ENCODE measurements at places on chromosomes 2 and 18.

DNA sequence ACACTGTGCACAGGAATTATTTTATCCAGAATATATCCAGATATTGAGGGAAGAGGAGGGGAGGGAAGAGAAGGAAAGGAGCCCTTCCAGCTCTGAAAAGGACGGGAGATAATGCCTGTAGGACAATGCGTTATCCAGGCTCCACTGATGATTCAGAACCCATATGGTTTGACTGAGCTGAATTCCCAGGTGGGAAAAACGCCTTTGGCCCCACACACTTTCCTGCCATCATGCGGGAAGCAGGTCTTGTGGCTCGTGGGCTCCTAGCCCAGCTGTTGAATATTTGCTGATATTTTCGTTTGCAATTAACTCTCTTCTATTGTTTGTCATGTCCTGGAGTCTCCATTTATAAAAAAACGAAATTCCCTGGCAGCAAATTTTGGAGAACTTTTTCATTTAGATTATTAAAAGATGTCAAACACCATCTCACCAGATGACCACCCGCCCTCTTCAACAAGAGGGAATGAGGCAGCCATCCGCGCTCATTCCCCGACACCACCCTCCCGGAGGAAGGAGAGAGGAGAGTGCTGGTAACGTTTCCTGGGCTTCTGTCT, 8.9 kb downstream of the COL6A3 start:
- no peak for DNase-seq

- DNase-seq, result no peak
Observed at GRCh38 chr2:54767921-54768320, 44.5 kb downstream of the EML6 start.

DNA sequence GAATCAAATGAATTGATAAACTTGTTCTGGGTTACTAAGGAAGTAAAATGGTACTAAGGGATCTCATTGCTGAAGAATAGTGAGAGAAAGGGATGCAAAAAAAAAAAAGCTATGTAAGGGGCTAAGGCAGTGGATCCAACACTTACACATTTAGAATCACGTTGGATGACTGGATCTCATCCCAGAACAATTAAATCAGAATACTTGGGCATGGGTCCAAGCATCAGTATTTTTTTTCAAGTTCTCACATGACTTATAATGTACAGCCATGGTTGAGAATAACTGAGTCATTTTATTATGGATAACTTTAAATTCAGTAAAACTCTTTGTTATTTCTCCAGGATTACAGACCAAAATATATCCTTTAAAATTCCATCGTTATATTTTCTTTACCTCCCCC, 8.5 kb downstream of the DSC1 start:
- no peak for DNase-seq

DNA sequence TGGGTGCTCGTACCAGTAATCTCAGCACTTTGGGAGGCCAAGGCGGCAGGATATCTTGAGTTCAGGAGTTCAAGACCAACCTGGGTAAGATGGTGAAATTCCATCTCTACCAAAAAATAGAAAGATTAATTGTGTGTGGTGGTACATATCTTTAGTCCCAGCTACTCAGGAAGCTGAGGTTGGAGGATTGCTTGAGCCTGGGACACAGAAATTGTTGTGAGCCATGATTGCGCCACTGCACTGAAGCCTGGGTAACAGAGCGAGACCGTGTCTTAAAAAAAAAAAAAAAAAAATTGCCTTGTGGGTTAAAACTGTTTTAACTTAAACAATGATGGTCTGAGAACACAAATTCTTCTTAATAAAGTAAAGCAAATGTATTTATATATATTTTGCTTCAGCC, 49.6 kb downstream of the ATP9B start:
- DNase-seq, result no peak

- no peak for DNase-seq
Observed at GRCh38 chr18:3107740-3108151, 94.8 kb upstream of the LPIN2 start.

GRCh38 chr18:21834299-21834660, 93.7 kb downstream of the MIB1 start:
- no peak for DNase-seq

GRCh38 chr2:128654408-128654807, 335.7 kb upstream of the HS6ST1 start:
- DNase-seq, result no peak

DNA sequence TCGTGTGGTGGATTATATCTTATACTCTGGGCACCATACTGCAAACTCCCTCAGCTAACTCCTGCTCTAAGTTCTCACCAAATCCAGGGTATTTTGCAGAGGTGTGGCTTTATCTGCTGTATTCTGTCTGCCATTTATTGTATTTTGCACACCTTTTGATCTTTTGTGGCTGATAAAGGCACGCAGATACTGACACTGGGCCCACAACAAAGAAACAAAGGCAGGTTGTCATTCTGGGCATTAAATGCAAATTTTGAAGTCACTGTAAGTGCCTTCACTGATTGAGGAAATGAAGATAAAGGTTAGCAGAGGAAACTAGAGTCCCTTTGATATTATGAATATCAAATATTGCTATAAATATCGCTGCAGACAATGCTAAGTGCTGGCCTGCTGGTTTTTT, 265.8 kb upstream of the MEIS1 start:
- DNase-seq, result no peak

GRCh38 chr2:183069174-183069573, 9.4 kb upstream of the DUSP19 start:
- no peak for DNase-seq

- no peak for DNase-seq
Observed at GRCh38 chr2:204329532-204329931, 215.7 kb upstream of the PARD3B start.

- no peak for DNase-seq
Observed at GRCh38 chr2:26526589-26526988, 48.7 kb upstream of the OTOF start.

- peak; percentile 13 for DNase-seq
Observed at GRCh38 chr2:64751286-64752260, 97.9 kb upstream of the SERTAD2 start.

DNA sequence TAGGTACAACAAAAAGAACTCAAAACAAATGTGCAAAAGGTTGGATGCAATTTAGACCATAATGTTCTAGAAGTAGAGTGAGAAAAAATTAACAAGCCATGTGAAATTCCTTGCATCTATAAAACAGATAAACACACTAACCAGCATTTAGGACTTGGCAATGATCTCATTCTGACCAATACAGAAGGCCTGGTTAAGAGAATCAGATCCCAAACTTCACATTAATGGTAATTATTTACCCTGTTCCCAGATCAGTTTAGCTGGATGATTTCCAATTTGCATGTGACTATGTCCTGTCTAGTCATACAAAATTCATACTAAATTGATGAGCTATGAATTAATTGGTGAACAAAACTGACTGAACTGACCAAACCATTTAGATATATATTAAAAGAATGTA, 98.4 kb upstream of the FIGN start:
- DNase-seq, result no peak

DNA sequence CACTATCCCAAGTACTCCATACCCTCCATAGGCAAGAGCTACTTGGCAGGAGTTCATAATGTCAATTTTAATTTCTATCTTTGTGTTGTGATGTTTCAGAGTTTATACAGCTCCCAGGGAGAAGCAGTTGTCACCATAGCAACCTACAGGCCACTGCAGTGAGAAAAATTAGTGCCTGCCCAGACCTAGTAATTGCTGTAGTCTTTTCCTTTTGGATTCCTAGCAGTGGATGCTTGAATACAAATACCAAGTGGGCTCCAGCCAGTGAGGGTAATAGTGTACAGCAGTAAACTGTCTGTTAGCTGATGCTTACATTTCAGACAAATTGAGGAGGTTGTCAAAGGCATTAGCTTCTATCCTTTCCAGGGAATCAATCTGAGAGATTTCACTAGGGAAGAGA, 26.7 kb downstream of the LHCGR start:
- DNase-seq, result no peak

DNA sequence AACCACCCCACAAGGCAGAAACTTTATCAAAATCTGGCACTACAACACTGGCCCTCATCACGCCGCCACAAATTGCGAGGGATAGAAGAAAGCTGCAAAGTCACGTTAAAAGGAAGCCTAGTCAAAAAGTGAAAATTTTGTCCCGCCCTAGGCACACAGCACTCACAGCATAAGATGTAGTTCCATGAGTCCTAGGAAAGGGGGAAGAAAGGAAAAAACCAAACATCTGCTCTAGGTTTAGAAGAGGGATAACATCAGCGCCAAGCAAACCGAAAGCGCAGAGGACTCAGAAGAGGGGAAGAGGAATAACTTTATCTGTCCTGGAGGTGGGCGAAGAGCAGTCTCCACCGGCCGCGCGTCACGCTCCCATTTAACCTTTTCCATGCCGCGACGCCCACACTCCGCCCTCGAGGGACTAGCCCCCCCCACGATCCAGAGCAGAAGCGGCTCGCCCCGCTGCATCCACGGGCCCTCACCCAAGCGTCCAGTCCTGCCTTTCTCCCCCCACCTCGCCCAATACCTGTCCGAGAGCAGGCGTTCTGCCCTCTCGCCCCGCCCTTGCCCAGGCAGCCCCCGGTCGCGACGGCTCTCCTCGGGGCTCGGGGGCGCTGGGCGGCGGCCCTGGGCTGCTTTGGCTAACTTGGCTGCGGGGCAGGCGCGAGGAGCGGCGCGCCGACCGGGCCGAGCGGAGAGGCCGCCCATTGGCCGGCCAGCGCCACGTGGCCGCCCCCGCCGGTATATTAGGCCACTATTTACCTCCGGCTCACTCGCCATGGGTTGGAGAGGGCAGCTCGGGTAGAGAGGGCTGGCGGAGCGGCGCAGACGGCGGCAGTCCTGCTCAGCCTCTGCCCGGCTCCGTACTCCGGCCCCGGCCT, at the start of gene HOXD1:
HOXD1 (plus strand) TSS at position 770 of the 875 bp plus-strand sequence. CDS start 134 bp downstream, outside the sequence.
- peak; percentile 67 for DNase-seq

DNA sequence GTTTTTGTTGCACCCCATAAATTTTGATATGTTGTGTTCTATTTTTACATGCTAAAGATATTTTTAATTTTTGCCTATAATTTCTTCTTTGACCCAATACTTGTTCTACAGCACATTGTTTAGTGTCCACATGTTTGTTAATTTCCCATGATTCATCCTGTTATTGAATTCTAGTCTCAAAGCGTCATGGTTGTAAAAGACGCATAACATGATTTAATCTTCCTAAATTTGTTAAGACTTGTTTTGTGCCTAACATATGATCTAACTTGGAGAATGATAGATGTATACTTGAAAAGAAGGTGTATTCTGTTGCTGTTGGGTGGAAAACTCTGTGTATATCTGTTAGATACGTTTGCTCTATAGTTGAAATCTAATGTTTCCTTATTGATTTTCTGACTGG, 27.1 kb upstream of the SULT1C3 start:
- no peak for DNase-seq

DNA sequence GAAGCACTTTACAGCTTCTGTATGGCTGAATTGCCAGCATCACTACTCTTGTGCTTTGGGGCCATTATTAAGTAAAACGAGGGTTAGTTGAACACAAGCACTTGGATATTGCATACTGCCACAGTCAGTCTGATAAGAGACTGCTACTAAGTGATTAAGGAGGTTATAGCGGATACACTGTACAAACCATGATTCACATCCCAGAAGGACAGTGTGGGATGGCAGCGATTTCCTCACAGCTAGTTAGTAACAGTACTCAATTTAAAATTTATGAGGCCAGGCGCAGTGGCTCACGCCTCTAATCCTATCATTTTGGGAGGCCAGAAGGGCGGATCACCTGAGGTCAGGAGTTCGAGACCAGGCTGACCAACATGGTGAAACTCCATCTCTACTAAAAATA, 2.6 kb upstream of the BMPR2 start:
- no peak for DNase-seq

DNA sequence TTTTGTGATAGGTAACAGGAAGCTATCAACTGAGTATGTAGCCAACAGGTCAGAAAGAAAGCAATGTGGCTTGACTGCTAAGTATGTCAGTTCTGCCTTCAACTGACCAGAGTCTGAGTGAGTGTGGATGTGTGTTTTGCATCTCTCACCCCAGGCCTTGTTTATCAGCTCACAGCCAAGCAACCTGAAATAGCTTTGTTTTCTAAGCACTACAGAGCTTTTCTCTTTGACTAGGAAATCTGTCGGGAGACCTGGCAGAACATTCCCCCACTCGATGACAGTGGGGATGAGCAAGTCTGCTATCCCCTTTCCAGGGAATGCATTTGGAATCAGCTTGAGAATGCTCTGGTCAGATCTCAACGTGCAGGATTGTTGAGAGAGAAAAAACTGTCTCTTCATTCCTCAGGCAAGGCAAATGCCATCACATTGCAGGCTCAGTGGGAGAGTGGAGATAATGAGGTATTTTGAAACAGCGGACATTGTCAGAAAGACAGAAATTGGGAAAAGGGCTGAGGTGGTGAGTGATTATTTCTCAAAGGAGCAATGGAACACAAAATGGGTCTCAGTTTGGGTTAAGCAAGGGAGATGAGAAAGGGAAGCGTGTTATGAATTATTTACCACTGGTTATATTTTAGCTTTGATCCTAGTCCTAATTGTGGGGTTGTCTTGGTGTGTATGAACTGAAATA, 233.8 kb upstream of the PIK3C3 start:
- no peak for DNase-seq

- no peak for DNase-seq
Observed at GRCh38 chr18:33557706-33558105, 20.3 kb upstream of the ASXL3 start.

- DNase-seq, result no peak
Observed at GRCh38 chr18:63758615-63759240, 16.5 kb upstream of the SERPINB7 start.

GRCh38 chr2:147843391-147843863, 1.4 kb upstream of the ACVR2A start:
- DNase-seq, result no peak

DNA sequence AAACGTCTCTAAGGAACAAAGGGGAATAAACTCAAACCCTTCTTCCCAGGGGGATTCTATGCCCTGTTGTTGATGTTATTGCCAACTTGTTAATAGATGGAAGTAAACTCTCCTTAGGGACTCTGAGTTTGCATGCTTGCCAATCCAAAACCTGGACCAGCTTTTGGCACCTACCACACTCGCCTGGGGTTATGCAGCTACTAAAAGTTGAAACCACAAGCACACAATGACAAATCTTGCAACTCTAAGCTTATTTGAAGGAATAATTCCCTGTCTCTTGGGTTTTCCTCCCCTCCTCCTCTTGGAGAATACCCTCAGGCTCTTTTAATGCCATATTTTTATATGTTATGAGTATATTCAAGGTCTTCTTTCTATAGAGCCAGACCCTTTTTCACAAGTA, 484.1 kb downstream of the FBXO15 start:
- no peak for DNase-seq

- DNase-seq, result peak; percentile 63
Observed at GRCh38 chr2:112690853-112691401, 29.9 kb upstream of the NT5DC4 start.

DNA sequence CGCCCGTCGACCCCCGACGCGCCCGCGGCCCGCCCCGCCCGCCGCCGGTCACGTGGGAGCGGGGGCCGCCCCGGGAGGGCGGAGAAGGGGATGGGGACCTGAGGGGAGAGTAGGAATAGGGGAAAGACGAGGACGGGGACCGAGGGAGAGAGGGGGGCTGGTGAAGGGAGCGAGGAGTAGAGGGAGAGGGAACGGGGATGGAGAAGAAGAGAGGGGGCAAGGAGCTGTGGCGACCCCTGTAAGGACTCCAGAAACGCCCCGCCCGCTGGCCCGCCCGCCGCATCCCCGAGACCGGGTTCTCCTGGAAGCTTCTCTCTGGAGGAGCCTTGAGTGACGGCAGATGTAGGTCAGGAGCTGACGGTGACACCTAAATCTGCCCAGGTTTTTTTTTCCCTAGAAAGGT, 615 bp downstream of the ADNP2 start:
- DNase-seq, result no peak

All from germinal center (tissue), 1 donor.